ENCODE measurements at places on chromosomes 16 and 17.

DNA sequence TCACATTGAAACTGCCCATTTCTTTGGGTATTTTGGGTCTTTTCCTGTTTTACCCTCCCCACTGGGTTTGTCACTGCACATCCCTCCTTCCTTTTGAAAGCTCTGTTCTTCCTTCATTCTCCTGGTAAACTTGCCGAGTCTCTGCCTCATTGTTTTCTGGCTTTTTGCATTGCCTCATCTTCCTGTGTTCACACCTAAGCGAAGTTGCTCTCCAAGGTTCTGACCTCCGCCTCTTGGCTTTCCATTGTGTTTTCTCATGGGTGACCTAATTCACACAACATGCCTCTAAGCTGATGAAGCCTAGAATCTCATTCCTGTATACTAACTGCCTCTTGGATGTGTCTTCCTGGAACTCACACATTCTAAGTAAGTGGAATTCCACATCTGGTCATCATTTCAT is 1096.1 kb upstream of the EEF2KMT start:
- no peak for DNase-seq

DNA sequence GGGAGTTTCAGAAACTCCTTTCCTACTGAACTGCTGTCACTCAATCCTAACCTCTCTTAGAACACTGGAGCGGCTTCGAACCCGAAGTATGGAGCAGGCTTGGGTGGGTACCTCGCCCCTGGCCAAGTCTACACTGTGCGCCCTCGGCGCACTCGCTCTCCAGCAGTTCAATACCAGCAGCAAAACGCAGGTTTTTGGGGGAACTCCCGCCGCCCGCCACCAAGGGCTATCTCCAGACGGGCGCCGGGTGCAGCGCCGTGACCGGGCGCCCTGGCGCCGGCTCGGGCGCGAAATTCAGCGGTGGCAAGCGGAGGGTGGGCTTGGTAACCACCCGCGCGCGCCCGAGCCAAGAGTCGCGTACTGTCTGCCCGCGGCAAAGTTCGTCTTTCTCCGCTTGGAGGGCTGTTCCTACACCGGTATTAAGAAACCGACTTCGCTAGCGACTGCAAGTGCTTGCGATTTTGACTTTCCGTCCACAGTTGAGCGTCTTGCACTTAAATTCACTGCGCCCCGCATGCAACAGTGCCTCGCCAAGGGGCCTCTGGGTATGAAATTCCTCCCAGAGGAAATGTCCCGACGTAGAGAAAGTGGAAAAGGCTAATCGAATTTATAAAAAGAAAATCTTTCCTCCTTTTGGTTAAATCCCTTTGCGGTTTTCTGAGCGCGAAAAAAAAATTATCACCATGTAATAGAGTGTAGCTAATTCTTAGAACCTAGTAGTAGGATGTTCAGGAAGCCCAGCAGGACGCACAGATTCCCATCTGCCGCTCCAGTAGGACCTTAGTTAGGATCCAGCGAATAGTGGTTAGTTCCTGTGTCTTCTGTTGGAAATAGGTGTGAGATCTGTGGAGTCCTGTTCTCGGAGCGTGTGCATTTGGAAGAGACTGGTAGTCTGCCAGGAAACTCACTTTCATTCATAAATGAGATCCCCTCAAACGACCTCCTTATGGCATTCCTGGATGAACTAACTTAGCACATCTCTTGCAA is 5.0 kb upstream of the SALL1 start:
- no peak for DNase-seq

- DNase-seq: peak; percentile 19
Observed at GRCh38 chr17:4247971-4248388, 15.8 kb downstream of the ANKFY1 start.

DNA sequence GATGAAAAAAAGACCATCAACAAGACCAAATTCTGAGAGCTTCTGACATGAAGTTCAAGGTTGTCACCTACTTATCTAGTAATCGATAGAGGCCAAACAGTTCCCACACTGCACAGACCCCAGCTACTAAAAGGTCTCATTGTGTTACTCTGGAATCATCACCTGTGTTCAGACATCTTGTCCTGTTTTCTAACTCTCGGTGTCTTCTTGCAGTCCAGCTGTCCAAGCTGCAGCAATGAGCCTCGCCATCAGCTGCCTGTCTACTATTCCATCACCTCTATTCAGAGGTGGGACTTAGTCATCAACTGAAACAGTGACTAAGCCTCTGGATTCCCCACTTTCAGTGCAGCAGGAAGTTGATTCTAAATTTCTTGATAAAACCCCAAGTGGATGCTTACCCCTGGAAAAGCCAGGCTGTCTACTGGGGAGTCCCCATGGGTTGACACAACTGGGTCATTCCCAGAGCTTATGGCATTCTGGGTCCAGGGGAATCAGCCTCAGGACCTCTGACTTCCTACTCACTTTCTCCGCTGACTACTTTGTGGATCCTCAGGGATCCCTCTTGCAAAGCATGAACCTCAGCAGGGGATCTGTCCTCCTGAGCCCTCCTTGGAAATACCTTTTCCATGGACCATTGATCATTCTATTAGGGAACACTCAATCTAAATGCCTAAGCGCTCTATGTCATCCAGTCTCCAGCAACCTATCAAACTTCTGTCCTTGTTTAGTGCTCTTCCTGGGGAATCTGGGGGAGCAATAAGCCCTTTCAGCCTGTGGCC is 46.5 kb downstream of the HNF1B start:
- no peak for DNase-seq

GRCh38 chr17:49545806-49546545 is 29.7 kb upstream of the NXPH3 start:
- DNase-seq: no peak

DNA sequence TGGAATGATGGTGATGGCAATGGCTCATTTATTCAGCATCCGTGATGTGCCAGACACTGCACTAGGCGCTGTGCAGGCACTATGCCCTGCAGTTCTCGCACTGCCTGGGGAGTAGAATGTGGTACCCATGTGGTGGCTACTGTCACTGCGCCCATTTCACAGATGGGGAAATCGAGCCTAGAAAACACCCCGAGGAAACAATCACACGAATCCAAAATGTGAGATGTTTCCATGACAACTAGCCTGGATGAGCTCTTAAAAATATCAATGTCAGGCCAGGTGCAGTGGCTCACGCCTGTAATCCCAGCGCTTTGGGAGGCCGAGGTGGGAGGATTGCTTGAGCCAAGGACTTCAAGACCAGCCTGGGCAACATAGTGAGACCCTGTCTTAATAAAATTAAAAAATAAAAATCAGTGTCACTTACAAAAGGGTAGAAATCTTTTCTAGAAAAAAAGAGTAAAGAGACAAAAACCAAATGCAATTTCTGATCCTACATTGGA is 57.9 kb upstream of the TNRC6A start:
- DNase-seq: no peak

- no peak for DNase-seq
Observed at GRCh38 chr17:18017958-18018357, 21.0 kb downstream of the ATPAF2 start.

GRCh38 chr16:47925811-47926460 is 229.9 kb downstream of the ABCC12 start:
- DNase-seq: no peak

DNA sequence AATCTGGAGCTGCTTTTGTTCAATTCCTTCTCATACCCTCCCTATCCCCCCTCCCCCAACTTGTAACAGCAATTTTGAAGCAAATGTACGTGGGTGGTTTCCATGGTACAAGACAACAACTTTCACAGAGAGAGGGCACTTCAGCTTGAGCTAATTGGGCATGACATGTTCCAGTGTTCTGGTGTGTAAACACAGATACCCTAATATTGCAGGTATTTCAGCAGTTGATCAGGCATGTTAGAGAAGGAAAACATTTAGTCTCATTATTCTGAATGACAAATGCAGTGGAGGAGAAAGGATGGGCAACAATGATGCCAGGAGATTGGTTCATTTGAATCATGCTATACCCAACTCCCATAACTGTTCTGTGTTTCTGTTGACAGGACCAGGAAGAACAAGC is 137.5 kb downstream of the TRIM37 start:
- DNase-seq: peak; percentile 47

DNA sequence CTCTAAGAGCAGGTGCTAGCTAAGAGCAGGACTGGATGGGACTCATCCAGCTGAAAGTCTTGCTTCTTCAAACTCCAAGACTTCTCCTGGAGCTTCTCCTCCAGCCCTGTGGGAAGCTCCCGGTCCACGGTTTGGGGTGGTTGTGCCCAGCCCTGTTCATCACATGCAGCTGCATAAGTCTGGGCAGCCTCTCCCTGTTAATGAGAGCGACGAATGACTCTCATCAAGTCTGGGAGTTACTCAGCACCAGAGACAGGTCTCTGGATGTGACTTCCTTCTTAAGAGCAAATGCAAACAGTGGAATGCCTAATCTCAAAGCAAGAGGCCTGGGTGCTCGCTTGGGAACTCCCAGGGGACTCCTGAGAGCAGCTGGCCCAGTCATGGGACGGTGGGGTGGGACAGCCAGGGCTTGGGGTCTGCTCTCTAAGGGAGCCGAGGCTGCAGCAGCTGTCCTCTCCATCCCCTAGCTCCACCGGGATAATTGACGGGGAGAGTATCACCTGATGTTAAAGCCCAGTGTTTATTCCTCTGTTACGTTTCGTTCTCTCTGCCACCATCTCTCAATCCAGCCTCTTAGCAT is 35.3 kb upstream of the CRHR1 start:
- DNase-seq: no peak

DNA sequence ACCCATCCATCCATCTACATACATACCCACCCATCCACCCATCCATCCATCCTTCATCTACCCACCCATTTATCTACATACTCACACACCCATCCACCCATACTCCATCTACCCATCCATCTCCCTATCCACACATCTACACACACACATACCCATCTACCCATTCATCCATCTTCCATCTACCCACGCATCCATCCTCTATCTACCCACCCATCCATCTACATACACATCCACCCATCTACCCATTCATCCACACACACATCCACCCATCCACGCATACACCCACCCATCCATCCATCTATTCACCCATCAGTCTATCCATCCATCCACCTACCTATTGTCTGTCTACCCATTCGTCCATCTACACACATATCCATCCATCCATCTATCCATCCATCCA is 227.8 kb downstream of the ZNF423 start:
- DNase-seq: no peak

DNA sequence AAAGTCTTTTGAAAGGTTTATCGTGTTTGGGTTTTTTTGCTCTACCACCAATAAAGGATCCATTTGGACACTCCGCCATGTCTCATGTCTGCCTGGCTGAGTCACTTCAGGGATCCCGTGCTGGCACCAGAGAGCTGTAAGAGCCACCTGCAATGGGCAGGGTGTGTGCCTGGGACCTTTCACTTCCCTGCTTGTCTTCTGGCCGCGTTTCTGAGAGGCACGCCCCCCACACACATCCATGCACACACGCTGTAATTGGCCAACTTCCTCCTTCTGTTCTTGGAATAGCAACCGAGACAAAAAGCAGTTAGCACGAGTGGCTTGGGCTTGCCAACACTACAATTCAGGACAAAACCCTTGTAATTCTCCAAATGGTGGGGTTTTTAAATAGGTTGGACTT is 9.8 kb upstream of the SOST start:
- DNase-seq: no peak

- DNase-seq: peak; percentile 60
Observed at GRCh38 chr16:66696669-66697630, at the start of gene CMTM4. Gene CMTM4, minus strand, starts transcription at chr16:66696743. Its CDS starts 218 bp downstream, at chr16:66696525.

DNA sequence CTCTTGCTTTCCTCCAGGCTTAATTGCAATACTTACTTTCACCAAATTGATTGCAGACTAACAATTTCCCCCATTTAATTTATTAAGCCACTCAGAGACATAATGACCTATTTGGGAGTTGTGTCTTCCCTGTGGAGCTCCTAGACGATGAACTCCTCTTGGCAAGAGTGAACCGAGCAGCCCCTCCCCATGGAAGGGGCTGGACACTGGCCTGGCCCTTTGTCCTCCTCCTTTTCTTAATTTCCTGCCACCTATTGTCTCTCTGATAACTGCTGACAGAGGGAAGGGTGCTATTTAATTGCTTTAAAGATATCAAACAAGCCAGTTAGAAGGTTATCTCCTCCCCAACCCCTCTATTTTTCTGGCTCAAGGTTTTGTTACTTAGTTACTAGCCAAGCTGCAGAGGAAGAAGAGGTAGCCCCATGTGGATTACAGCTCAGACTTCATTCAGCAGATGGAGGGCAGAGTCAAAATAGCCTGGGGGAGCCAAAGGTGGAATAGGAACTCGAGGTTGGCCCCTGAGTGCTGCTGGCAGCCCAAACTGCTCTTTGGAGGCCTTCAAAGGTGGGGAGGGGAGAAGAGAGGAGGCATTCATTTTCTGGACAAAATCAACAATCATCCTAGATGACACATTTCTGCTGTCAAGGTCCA is 3.7 kb upstream of the SSTR2 start:
- DNase-seq: no peak

GRCh38 chr16:64910356-64910755 is 211.5 kb downstream of the CDH11 start:
- no peak for DNase-seq

- DNase-seq: no peak
Observed at GRCh38 chr17:49872754-49873377, 25.0 kb upstream of the TAC4 start.

- no peak for DNase-seq
Observed at GRCh38 chr16:27311448-27311830, 2.3 kb upstream of the IL4R start.

DNA sequence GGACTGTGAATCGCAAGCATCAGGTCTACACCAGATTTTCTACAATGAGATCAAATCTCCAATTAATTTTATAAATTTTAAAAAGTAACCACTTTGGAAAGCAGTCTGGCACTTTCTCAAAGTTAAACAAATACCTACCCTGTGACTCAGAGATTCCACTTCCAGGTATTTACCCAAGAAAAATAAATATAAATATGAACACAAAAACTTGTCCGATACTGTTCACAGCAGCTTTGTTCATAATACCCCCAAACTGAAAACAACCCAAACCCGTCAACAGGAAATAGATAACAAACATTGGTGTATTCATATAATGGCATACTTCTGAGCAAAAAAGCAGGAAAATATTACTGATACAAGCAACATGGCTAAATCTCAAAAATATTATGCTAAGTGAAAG is 12.1 kb downstream of the ZDHHC7 start:
- DNase-seq: no peak

DNA sequence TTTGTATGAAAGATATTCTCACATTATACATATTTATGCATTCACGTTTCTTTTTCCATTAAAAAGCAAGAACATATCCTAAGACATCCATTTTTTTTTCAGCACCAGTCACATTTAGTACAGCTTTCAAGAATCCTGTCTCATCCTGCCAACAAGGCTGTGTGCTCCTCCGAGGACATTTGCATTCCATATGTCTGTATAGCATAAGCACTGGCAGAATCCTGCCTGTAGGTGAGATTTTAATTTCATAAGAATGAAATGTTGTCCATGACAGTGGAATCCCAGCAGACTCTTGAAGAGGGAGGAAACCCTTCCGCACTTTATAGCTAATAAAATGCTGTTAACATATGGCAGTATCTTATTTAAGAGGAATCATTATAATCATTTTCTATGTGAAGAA is 2.9 kb upstream of the PMP22 start:
- DNase-seq: no peak

- no peak for DNase-seq
Observed at GRCh38 chr17:46995841-46996571, 17.0 kb upstream of the RPRML start.

- no peak for DNase-seq
Observed at GRCh38 chr16:48960830-48961229, 320.8 kb downstream of the CBLN1 start.
